ENCODE measurements at places on chromosomes 3 and 15.

GRCh38 chr15:31200735-31201151 is 99.2 kb upstream of the TRPM1 start:
- DNase-seq: peak; percentile 43

DNA sequence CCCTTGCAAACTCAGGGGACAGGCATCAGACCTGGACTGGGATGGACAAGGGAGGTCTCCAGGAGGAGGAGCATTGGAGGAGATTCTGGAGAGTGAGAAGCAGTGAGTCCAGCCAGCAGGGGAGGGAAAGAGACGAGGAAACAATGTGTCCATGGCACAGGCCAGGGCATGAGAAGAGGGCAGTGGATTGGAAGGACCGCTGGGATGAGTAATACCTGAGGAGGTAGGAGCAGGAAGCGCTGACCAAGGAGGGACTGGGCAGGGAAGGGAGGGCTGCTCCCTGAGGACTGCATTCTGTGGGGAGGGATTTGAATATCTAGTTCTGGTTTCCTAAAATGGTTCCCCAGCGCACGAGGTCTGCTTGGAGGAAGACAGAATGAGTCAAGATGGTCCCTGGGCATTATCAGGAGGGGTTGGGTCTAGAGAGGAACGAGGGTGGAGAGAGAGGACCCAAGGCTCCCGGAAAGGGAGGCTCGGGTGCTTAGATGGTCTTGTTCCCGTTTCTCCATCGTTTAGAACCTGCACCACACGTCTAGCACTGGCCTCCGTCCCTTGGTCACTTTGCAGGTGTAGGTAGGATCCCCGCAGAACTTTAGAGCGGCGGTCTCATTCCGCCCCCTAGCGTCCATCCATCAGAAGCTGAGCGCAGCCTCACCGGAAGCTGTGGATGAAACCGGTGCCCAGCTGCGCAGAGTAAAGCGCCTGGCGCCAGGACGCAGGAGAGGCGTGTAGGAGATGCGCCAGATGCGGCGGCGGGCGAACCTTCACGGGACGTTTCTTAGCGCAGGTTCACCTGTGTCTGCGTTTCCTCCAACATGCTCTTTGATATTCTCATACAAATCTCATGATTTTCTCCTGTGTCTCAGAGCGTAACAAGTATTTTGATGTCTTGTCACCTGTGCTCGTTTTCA is 190.7 kb upstream of the NDN start:
- DNase-seq: peak; percentile 17

- DNase-seq: no peak
Observed at GRCh38 chr3:72248869-72249268, 463.9 kb upstream of the PROK2 start.

DNA sequence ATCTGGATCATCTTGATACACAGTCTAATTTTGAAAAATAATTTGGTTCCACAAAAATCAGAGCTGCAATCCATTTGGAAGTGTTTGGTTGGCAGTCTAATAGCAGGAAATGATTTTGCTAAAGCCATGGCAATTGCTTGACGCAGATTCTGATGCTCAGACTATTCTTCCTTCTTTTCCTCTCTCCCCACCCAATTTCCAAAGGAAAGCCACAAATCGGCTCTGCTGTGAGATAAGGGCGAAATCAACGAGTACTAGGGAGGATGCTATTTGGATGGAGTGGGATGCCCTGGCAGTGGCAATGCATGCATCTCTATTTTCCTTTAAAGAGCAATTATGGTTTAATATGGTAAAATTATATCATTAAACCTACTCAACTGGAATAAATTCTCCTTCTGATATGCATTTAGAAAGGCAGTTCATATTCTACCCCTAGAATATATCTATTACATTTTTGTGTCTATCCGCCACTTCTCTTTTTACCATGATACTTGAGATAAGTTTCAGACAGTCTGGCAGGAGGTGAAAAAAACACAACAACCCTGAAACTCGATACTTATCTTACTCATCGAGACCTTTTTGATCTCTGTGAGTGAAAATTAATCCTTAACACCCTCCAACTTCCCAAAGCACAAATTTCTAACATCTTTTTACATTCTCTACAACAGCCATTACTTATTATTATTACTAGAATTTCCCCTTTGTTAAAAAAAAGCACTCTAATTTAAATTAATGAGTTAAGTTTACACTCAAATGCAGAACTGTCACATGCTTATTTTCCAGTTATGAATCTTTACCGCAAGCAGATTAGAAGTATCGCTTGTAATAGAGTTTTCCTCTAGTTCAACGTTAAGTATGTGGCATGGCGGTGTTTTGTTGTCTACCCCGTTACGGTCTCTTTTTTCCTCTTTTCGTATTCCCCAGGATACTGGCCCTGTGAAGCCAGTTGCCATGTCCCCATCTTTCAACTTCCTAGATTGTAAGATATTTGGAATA is 433.3 kb downstream of the FOXP1 start:
- no peak for DNase-seq

DNA sequence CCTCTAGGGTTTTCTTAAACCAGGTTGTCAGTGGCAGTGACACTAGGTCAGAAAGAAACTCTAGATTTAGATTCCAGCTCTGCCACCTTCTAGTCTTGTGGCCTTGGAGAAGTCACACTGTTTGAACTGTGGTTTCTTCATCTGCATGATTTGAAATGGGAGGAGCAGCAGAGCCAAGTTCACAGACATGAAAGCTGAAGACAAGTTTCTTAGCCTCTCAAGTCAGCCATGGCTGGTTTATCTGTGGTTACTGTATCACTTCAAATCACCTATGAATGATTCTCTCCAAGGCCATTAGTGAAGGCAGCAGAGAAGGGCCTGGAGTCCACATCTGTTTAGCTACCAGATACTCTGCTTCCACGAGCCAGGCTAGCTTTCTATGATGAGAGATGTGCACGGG is 15.6 kb downstream of the CLEC3B start:
- DNase-seq: no peak

DNA sequence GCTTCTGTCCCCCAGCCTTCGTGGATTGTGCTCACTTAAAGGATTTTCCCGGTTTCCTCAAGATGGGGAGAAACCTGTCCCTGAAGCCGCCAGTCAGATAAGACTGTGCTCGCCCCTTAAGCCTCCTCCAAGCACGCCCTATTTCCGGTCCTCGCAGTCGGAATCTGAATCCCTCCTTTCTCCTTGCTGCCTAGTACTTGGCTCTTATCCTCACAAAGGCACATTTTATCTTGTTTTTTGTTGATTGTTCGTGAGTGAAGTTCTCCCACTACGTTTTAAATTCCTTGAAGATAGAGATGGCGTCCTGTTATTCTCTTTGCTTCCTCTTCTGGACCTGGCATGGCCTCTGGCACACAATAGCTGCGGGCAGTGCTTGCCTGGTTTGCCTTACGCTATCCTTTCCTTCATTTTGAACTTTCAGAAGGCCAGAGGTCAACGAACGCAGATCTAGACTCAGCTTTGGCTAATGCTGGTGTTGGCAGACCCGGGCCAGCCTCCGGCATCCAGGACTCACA is 1.7 kb downstream of the CLDN11 start:
- DNase-seq: no peak

DNA sequence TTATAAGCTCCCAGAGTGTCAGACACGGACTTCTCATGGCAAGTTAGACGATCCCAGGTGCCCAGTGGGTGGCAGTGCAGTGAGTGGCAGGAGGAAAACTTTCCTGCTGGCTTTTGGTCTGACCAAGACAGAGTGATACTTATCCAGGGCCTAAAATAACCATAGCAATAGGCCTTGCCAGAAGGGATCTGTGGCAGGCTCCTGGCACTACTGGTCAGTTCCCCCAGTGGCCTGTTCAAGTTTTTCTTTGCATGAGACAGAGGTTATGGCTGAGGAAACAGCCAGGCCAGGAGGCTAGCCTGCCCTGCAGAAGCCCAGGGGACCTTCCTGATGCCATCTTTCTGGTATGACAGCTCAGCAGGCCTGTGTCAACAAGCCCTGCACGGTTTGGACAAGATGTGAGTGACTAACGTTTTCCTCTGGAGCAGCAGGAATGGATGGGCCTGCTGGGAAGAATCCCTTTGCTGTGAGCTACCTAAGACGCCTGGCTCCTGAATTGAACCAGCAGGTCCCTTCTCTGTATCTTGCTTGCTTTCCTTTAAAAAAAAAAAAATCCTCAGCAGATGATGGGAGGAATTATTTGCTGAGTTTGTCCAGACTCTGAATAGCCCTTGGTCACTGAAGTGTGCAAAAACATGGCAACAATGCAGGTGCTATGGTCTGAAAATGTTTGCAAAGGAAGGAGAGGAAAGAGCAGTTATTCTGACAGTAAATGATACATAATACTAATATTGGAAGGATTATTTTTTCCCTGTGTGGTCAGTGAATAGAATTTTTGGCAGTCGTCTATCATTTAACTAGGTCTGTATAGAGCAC is 18.0 kb downstream of the SCG5 start:
- DNase-seq: no peak

- DNase-seq: no peak
Observed at GRCh38 chr15:39414201-39414600, 166.7 kb upstream of the THBS1 start.

DNA sequence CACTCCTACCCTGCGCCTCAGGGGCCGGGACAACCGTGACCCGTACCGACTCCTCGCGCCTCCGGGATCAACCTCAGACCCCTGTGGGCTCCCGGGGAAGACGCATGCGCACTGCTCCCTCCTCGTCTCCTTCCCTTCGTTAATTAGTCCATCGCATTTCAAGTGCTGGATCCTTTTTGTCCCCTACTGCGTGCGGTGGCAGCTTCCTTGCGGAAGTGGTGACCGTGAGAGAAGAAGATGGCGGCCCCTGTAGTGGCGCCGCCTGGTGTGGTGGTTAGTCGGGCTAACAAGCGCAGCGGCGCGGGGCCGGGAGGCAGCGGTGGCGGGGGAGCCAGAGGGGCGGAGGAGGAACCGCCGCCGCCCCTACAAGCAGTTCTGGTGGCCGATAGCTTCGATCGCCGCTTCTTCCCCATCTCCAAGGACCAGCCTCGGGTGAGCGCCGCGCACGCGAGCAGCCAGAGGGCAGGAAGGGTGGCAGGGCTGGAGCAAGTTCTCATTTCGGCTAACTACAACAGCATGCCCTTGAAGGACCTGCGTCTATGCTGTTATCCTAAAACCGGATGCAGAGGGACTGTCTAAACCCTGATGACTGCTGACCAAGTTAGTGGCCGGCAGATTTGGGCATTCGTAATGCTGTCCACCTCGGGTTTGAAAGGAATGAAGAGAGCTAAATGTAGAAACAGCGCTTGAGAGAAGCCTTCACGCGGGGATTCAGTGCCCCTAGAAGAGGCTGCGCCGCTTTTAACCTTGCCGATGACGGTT is at the start of gene EIF2B5:
TSS of gene EIF2B5 (plus strand) at position 210 of the 762 bp plus-strand sequence. CDS start at position 238, 28 bp downstream.
- peak; percentile 84 for DNase-seq

DNA sequence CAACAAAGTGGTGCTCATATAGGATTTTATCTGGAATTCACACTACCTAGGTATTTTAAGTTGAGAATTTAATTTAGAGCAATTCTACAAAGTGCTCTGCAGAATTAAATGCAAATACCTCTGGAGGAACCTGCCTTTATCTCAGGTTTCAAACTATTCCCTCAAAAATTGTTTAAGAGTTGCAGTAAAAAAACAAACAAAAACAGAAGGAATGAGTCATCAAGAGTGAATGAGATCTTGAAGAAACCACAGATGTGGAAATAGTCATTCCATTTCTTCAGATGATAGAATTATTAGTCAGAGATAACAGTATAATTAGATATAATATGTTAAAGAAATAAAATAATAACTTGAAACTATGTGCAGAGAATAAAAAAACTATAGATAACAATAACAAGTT is 80.8 kb upstream of the SCN5A start:
- DNase-seq: no peak

- no peak for DNase-seq
Observed at GRCh38 chr3:52084216-52084945, 28.0 kb upstream of the DUSP7 start.

GRCh38 chr3:127492426-127492825 is 98.1 kb downstream of the TPRA1 start:
- DNase-seq: no peak

- DNase-seq: no peak
Observed at GRCh38 chr15:51499379-51499976, 123.1 kb downstream of the DMXL2 start.

DNA sequence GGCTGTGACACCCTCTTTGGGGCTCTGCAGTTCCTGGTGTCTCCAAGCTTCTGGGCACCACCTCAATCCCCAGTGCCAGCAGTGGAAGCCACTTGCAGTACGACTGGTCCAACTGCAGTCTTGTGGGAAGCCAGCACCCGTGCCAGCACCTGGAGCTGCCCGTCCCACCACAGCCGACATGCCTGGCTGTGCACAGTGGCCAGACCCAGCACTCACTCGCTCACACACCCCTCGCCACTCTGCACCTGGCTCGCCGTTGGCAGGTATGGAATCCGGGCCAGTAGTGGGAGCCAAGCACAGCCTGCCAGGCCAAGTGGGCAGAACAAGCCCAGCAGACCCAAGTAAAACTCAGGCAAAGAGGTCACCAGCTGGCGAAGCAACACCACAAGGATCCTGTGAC is 64.1 kb upstream of the IMPG2 start:
- no peak for DNase-seq

DNA sequence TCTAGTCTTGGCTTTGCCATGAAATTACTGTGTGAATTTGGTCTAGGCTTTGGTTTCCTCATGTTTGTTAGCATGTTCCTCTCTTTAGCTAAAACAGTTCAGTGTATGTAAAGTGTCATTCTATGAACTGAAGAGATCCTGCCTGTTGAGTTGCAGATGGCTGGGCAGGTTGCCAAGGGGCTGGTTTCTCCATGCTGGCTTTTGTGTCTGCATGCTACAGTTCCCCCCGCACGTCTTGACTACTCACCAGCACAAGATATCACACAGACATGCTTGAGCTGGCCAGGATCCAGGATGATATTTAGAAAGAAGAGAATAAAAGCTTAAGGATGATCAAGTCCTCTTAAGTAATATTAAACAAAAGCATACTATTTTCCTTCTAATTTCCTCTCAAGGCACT is 90.2 kb downstream of the CERS3 start:
- DNase-seq: no peak

GRCh38 chr3:189721873-189722665 is 90.9 kb downstream of the TP63 start:
- DNase-seq: no peak

DNA sequence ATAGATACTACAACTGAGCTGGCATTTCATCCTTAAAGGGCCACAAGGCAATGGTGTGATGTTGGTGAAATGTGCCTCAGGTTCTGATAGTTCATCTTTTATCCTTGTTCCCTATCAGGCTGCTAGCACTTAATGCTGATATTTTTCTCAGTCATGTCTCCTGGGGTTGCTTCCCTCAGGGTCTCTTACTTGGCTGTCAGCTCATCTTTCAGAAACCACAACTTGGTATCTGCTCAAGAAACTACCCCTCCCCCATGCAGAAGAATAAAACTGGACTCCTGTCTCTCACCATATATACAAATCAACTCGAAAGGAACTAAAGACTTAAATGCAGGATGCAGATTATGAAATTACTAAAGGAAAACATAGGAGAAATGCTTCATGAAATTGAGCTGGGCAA is 308.1 kb downstream of the CHST2 start:
- DNase-seq: no peak
